NCI-H524 (cell line): ENCODE measurements at places on chromosomes 3 and 15.
A peak's percentile ranks its signal among the peaks of the same experiment; 100 is the strongest.

GRCh38 chr3:110343945-110344344 lies 727.7 kb upstream of the NECTIN3 start:
- DNase-seq: no peak

DNA sequence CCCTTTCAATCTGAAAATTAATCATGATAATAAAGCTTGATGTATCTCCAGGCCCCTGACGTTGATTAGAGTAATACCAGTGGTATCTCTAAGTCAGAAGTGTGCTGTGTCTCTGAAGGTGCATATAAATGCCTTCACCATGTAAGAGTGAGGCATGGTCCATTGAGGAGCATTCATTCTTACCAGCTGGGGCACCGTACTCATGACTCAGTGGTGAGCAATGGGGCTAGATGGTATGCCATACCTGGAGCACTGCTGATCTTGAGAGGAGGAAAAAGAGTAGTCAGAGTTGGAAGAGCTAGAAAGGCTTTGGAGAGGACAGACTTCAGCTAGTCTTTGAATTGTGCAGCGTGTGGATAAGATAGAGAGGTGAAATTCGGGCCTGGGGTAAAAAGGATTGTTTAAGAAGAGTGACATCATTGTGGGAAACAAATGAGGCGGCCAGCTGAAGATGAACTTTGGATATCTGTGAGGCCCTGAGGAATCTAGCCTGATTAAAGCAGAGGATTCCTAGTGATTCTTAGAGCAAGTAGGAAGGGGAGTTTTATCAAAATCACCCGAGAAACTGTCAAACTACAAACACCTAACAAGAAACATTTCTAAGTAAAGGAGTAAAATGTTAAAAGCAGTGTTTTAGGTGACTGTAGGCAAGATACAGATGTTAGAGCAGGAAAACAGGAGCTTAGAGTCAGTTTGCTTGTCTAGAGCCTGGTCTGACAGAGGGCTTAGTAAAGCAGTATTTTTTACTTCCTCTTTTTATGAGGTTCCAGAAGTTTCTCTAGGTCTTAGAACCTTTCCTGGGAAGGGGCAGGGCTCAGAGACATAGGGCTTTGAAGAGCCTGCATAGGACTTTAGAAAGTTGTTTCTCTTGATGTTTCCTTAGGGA lies 13.6 kb downstream of the TMOD3 start:
- DNase-seq: no peak

- DNase-seq: no peak
Observed at GRCh38 chr3:52528586-52529375, 4.9 kb downstream of the NT5DC2 start.

- DNase-seq: no peak
Observed at GRCh38 chr3:192710366-192710765, 17.0 kb downstream of the FGF12 start.

GRCh38 chr3:148955544-148956346 lies 35.6 kb upstream of the GYG1 start:
- DNase-seq: peak; percentile 43

- no peak for DNase-seq
Observed at GRCh38 chr3:82628385-82629014, 867.1 kb upstream of the GBE1 start.

GRCh38 chr15:81507831-81508230 lies 133.8 kb upstream of the TMC3 start:
- no peak for DNase-seq

GRCh38 chr15:81239190-81239589 lies 42.5 kb downstream of the IL16 start:
- no peak for DNase-seq

GRCh38 chr3:2094941-2095340 lies 3.7 kb upstream of the CNTN4 start:
- DNase-seq: no peak

GRCh38 chr15:66240240-66240794 lies 13.2 kb downstream of the MEGF11 start:
- no peak for DNase-seq

DNA sequence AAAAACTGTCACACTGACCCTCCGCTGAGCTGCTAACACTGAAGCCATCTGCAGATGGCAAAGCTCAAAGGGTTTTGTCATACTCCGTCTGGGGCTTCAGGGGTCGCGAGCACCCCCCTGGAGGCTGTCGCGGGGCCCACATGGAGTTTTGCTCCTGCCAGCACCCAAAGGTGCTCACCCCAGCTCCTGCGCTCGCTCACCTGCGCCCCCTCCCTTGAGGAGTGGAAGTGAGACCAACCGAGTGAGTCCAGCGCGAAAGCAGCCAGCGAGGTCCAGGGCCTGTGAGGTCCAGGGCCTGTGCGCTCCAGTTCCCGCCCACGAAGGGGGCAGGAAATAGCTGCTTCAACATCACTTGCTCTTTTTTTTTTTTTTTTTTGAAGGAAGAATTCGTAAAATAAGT lies 208.5 kb downstream of the ROBO2 start:
- no peak for DNase-seq

GRCh38 chr15:70016511-70016994 lies 81.2 kb downstream of the TLE3 start:
- no peak for DNase-seq

DNA sequence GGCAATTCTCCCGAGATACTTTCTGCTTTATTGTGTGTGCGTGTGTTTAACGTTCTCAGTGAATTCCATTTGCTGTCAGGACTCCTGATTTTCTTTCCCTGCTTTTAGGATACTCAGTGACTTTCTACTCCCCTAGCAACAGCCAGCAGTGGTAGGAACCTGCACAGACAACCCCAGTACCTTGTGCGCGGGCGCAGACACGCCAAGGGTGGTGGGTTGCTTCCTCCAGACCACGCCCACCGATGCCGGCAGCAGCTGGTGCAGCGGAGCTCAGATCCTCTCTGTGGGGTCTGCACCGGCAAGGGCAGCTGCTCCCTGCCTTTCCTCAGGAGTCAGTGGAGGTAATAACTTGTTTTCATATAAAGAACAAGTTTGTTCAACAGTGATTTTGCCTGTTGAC lies 225.1 kb upstream of the NDN start:
- peak; percentile 68 for DNase-seq

DNA sequence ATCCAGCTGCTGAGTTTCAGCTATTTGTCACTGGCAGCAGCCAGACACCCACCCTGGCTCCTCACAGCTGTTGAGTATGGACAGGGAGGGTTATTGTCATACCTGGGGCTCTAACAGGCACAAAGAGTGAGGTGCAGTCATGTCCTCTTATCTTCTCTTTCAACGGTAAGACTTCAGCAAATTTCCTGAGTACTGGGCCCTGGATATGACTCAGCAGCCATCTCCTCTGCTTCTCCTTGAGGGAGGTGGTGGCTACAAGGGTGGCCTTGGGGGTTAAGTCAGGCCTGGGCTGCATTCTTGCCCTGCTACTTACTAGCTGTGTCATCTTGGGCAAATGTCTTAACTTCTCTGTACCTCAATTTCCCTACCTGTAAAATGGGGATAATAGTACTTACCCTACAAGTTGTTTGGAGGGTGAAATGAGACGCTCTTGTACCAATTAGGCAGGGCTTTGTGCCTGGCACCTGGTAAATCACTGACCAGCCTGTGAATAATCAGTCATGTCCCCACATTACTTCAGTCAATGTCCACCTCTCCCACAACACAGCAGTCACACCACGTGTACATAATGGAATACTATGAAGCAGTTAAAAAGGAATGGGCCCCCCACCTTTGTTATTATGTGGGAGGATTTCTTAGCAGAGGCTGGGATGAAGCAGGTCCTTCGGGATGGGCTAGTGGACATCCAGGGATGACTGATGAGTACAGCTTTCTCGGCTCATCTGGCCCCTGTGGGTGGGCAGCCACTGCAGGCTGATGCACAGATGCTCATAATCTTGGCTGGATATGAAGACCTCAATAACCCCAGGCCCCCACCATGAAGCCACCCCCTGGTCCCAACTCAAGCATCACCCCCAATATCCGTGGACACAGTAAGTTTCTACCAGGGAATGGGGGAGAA lies 528.8 kb downstream of the SHQ1 start:
- no peak for DNase-seq

- DNase-seq: peak; percentile 33
Observed at GRCh38 chr15:99181545-99181971, 67.8 kb downstream of the TTC23 start.

- DNase-seq: no peak
Observed at GRCh38 chr3:171811295-171811912, 1.1 kb upstream of the PLD1 start.

DNA sequence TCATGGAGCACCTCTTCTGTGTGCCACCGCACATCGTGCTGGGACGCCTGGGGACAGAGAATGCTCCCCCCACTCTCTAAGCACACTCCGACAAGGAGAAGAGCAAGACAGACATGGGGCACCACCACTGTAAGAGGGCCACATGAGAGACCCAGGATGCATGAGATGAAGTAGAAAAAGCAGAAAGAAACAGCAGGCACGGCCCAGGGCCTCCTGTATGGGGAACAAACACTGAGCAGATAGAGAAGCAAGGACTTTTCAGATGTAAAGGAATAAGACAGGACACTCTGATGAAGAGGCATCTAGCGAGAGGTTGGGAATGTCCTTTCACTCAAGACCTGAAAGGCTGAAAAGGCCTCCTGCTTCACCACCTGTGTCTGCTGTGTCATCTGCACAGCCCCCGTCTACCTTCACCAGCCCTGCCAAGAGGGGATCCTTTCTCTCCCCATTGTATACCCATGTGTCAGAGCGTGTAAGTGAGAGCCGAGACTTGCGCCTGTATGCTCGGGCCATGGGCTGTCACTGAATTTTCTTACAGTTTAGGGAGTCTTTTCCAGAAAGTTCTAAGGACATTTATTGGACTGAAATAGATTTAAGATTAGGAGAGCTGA lies 125.6 kb downstream of the LRRK1 start:
- DNase-seq: no peak

- no peak for DNase-seq
Observed at GRCh38 chr3:163474766-163475165, 1603.5 kb downstream of the SI start.

DNA sequence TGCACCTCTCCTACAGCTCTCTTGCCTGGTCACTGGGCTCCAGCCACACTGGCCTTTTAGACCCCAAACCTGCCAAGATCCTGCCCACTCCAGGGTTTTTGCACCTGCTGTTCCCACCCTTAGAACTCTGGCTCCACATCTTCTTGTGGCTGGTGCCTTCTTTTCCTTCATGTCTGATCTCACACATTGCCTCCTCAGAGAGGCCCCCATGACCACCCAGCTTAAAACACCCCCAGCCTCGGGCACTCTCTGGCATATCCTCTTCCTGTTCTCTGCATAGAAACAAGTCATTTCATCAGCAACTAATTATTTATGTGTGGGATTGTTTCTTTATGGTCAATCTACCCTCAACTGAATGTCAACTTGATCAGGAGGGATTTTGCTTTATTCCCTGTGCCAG lies 14.0 kb upstream of the AMOTL2 start:
- DNase-seq: no peak

DNA sequence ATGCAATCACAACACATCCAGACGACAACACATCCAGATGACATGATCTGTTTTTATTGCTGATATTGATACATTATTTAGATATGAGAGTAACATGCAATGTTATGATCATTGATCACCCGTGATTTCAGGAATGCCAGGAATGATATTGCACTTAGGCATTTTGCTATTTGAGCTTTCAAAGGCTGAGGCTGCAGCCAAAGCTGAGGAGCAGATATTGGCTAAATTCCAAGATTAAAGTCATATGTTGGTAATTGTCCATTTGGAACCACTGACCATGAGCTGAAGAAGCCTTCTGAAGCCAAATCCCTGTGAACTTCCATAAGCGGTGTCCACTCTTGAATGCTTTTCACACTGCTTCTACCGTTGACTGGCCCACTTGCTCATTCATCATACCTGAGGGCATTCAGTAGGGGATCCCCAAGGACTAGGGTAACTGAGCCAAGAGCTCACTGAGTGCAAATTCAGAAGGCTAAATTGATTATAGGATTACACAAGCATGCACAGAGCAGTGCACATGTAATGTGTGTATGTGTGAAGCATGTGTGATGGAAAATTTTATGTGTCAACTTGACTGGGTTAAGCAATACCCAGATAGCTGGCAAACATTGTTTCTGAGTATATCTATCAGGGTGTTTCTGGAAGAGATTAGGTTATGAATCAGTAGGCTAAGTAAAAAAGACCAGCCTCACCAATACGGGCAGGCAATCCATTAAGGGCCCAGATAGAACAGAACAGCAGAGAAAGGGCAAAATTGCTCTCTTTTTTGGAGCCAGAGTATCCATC lies 92.1 kb upstream of the PLAAT1 start:
- DNase-seq: no peak

DNA sequence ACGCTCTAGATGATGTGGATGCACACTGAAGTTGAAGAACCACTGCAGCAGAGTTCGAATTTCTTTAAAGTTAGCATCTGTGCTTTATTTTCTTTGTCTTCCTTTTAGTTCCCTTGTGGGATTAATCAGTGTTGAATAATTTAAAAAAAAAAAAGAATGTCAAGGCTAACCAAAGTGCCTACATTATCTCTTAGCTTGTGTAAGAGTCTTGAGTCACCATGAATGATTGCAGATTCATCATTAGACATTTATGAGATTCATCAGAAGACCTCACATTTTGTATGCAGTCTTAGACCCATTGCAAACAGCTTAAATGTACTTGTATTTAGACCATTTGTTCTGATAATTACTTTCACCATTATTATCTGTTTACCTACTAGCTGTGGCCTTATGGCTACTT lies 182.2 kb downstream of the FNDC3B start:
- DNase-seq: no peak

GRCh38 chr3:129226374-129226773 lies 23.0 kb upstream of the COPG1 start:
- no peak for DNase-seq

DNA sequence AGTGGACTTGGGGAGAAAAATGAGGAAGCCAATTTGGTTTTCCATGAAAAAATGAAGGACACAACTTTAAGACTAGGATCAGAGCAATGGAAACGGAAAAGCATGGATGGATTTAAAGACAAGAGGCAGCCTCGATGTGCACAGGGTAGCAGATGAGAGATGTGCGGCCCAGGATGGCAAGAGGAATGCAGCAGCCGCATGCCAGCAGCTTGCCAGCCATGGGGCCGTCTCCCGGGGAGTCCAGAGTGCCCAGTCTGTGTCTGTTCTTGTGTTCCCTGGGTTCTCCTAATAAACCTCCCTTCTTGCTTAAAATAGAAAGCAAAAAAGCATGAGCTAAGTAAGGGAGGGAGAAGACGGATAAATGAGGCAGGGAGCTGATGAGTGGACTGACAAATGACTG lies 68.0 kb upstream of the IQSEC1 start:
- no peak for DNase-seq

GRCh38 chr15:69573815-69574475 lies 121.3 kb downstream of the RPLP1 start:
- DNase-seq: no peak

DNA sequence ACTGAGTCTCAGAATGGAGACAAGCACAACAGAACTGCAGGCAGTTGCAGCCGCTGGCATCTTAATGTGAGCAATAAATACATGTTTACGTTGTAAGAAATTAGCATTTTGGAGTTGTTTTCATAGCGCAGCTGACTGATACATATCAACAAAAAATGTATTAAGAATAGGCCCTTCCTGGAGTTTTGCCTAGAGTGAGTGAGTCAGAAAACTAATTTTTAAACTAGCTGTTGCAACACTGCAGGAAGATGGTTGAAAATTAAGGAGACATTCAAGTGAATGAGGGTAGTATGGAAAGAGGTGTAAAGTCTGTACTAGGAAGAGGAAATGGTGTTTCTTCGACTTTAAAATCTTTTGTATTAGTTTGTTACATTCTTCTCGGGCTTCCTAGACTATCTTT lies 39.6 kb upstream of the TIMP4 start:
- DNase-seq: no peak
